ENCODE measurements at places on chromosomes 12 and 14. TPM values are rescaled to one million over a fixed set of nuclear protein-coding genes. Genes with fewer than 3 reads are reported as not detected.

Gene MYH6
- not detected for total RNA-seq

Gene ZC3H14
- 65.8 TPM for total RNA-seq

Gene ALX1
- total RNA-seq = 0.44 TPM

Gene GLS2
- total RNA-seq = not detected

Measured in subcutaneous adipose tissue (tissue), 4 donors.